ENCODE measurements at places on chromosomes 1 and 21.

DNA sequence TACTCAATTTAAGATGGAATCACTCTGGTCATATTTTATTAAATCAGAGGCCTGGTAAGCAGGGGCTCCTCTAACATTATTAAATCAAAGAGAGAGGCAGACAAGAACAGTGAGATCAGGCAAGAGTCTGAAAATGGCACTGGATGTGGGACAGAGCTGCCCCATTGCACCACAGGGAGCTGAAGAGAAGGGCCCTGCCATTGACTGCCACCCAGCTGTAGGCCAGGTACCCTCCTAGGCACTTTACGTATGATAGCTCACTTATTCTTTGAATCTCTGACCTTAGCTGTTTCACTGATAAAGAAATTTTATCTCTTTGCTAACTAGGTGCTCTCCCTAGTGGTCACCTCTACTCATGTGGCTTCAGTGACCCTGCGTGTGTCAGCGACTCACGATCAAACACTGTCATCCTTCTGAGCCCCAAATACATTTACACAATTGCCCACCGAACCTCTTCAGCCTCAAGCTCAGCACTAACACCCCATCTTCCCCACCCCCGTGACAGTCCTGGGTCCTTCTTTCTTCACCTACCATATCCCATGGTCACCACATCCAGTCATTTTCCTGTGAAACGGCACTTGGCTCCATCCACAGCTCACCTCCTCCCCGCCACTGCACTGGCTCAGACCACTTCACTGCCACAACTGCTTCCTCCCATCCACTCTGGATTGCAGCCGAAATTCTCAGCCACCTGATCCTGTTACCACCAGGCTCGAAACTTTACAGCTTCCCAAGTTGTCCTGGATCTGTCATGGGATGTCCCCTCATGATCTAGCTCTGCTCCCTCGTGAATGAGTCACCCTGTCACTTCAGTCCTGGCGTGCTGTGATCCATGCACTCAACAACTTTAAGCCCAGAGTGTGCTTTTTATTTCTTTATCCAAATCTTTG lies 97.3 kb upstream of the SYT6 start:
- no peak for DNase-seq

DNA sequence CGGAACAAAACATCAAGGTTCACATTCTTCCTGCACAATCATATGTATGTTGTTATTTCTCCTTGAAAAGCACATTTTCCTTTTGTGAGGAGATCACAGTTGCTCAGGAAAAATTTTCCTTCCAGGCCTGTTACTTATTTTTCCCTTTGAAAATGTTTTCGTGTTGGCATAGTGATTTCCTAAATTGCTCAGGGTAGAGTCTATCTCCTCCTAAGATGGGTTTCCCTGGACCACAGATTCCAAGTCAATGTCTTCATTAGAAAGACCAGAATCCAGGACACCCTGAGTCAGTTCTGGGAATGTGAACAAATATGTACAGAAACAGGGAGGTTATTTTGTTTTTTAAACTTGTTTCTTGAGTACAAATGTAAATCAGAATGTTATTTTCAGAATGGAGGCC lies 94.3 kb upstream of the C1orf105 start:
- no peak for DNase-seq

GRCh38 chr1:223479261-223479660 lies 86.0 kb downstream of the CCDC185 start:
- no peak for DNase-seq

DNA sequence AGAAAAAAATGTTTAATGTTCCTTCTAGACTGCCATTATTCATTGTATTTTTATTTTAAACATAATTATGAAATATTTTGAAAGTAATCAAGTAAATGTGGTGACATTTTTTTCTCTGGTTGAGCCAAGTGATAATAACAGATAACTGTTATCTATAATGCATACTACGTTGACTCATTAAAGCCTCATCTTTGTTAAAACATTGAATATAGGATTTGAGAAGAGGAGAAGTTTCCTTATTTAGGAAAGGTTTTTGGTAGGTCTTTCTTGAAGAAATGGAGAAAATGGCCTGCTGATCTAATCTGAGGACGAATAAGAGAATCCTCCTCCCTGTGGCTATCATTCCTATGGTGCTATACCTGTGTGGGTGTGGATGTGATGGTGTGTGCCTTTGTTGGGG lies 89.0 kb downstream of the NFIA start:
- DNase-seq = no peak

DNA sequence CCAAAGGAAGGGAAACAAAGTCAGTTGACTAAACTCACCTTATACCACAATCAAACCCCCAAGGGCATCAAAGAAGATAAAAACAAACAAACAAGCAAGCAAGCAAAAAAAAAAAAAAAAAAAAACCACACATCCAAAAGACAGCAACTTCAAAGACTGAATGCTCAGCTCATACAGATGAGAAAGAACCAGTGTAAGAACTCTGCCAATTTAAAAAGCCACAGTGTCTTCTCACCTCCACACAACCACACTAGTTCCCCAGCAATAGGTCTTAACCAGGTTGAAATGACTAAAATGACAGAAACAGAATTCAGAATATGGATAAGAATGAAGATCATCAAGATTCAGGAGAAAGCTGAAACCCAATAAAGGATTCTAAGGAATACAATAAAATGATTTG lies 193.4 kb downstream of the FAF1 start:
- no peak for DNase-seq

GRCh38 chr1:230425252-230426091 lies 660 bp downstream of the PGBD5 start:
- DNase-seq = no peak
